ENCODE measurements at places on chromosomes 4 and X.

GRCh38 chrX:116317409-116317808 lies 119.0 kb upstream of the SLC6A14 start:
- DNase-seq, result no peak

- DNase-seq, result no peak
Measured at GRCh38 chrX:141142946-141143345, 34.0 kb downstream of the LDOC1 start.

DNA sequence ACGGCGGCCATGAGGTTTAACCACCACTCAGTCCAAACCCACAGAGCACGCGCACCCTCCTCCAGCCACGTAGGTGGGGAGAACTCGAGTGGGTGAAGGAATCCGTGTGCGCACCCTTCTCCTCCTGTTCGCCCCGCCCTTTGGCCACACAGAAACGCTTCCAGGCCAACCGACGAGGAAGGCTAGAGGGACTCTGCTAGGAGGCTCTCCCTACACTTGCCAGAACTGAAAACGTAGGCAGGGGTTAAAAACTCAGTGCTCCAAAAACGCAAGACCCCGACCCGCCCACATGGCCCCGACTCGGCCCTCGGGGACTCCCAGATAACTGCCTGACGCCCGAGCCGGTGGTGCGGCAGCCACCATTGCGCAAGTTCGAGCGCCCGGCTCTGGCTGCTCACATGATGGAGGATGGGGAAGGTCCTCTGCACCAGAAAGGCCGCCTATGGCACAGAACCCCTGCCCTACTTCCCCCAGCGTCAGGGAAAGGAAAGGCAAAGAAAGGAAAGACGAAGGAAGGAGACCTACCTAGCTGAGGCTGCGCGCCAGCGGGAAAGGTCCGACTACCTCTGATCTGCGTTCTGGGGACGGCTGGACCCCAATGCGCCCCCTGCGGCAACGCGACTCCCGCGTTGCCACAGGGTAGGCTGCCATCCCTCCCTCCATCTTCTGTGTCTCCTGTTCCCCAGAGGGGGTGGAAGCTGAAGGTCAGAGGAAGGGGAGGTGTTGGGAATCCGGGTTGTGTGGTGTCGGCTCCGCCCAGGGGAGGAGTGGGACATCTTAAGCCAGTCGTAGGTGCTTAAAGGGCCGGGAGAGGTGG lies 201.9 kb upstream of the AGTR2 start:
- DNase-seq, result no peak

GRCh38 chrX:132730726-132731125 lies 227.7 kb downstream of the HS6ST2 start:
- no peak for DNase-seq

GRCh38 chr4:2604614-2605013 lies 68.2 kb downstream of the FAM193A start:
- DNase-seq, result no peak

DNA sequence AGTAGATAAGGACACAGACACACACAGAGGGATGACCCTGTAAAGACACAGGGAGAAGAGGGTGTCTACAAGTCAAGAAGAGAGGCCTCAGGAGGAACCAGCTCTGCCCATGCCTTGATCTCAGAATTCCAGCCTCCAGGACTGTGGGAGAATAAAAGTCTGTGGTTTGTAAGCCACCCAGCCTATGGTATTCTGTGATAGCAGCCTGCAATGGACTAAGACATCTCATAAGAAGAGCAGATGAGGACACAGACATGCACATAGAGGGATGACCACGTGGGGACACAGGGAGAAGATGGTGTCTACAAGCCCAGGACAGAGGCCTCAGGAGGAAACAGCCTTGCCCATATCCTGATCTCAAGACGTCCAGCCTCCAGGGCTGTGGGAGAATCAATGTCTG lies 9.4 kb downstream of the XG start:
- DNase-seq, result no peak

- DNase-seq, result no peak
Measured at GRCh38 chrX:139058831-139059495, 347.4 kb upstream of the FGF13 start.

DNA sequence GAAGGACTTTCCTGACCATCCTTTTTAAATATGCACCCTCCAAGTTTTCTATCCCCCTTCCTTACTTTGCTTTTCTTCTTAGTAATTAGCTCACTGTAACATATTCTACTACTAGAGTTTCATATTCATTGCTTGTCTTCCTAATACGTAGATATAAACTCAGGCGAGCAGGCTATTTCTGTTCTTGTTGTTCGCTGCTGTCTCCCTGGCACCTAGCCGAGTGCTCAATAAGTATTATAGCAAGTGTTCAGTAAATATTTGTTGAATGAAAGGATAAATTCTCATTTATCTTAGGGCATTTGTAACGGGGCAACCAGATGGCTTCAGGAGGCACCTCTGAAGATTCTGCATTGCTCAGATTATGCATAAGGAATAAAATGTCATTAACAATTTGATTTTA lies 6.8 kb upstream of the RHOH start:
- no peak for DNase-seq

- DNase-seq, result no peak
Measured at GRCh38 chr4:89645482-89645881, 191.5 kb downstream of the SNCA start.

DNA sequence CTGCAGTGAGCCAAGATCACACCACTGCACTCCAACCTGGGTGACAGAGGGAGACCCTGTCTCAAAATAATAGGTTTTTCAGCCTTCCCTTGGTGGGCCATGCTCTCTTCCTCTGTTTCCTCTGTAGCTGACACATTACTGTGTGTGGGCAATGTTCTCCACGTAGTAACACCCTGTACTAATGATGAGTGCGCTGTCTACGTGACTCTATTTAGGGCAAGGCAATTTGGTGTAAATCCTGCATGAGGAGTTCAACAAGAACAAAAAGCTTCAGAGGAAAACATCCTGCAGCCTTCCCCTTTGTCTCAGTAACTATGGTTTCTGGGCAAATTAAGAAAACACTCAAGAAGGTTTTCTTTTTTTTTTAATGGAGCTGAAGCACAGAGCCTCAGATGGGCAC lies 24.4 kb upstream of the JAKMIP1 start:
- DNase-seq, result no peak

All from stimulated activated CD8-positive, alpha-beta memory T cell treated with anti-CD3 and anti-CD28 coated beads, Interleukin-15, amount 100 ng/mL, for 4 hours (primary cell).